ENCODE measurements at places on chromosomes 1 and 21. TPM values are rescaled to one million over a fixed set of nuclear protein-coding genes. Genes with fewer than 3 reads are reported as not detected.

The TIE1 gene
- 3.3 TPM for total RNA-seq

The FMO5 gene
- 0.83 TPM for total RNA-seq

The GABPB2 gene
- 11.9 TPM for total RNA-seq

The SPOCD1 gene
- 42.2 TPM for total RNA-seq

The OR2G6 gene
- not detected for total RNA-seq

The JAM2 gene
- total RNA-seq, result 0.83 TPM

The TIPRL gene
- 41.1 TPM for total RNA-seq

The PLPPR5 gene
- total RNA-seq, result under 0.01 TPM

The TEKT2 gene
- total RNA-seq, result not detected

The CRYAA gene
- not detected for total RNA-seq

The CERS2 gene
- total RNA-seq, result 99.2 TPM

The FMO1 gene
- not detected for total RNA-seq

The TSPAN2 gene
- total RNA-seq, result 0.83 TPM

GRCh38 chr21:34865400-34866241, 183.5 kb downstream of the RUNX1 start:
- peaks cover 80% of the 10 kb centered on the region for H3K36me3 ChIP-seq
- no peak overlapping the region for H3K4me3 ChIP-seq
- H3K27ac ChIP-seq, result peak overlapping the region; percentile 8
- no peaks in the 10 kb centered on the region for H3K27me3 ChIP-seq
- peaks cover 23% of the 10 kb centered on the region for H3K4me1 ChIP-seq
- peak; percentile 68 for DNase-seq

- no peak overlapping the region for H3K4me3 ChIP-seq
- no peak overlapping the region for H3K27ac ChIP-seq
- DNase-seq, result no peak
Measured at GRCh38 chr21:43669828-43670605, 10.7 kb downstream of the RRP1B start.

GRCh38 chr1:216793303-216793702, 70.1 kb upstream of the ESRRG start:
- no peaks in the 10 kb centered on the region for H3K27me3 ChIP-seq
- no peaks in the 10 kb centered on the region for H3K4me1 ChIP-seq
- no peaks in the 10 kb centered on the region for H3K36me3 ChIP-seq
- no peak overlapping the region for H3K27ac ChIP-seq
- no peak overlapping the region for H3K4me3 ChIP-seq

DNA sequence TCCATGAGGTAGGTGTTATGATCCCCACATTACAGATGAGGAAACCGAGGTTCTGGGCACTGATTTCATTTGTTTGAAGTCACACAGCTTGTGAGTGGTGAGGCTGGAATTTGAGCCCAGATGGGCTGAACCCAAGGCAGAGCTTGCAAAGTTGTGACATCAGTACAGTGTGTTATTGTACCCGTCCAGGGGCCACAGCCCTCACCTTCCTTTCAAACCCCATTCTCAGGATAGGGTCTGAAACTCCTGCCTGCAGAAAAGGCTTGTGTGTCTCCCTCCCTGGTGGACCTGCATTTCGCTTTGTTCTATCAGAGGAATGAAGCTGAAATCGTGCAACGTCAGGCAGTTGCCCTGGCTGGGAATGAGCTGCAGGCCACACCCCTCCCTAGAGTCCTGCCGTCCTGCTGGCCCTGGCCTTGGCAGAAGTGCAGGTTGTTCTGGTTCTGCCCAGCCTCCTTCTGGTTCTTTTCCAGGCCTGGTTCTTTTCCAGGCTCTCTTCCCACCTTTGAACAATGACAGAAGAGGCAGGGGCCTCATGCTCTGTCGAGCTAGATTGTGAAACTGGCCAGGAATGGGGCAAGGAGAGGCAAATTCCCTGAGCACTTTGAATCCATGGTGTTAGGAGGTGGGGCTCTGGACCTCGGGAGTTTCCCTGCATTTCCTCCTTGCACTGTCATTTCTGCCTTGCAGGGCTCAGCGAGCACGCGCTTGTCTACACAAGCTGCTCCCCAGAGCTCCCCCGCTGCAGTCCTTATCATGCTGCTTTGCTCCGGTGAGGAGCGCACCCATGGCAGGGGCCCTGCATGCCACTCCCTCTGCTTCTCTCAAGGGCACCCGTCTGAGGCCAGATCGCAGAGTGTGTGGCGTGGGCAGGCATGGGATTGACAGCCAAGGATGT, 8.2 kb upstream of the MYOM3 start:
- H3K4me3 ChIP-seq, result no peak overlapping the region
- H3K27ac ChIP-seq, result no peak overlapping the region
- no peaks in the 10 kb centered on the region for H3K36me3 ChIP-seq
- DNase-seq, result peak; percentile 17
- H3K4me1 ChIP-seq, result peaks cover 2% of the 10 kb centered on the region

- H3K27me3 ChIP-seq, result no peaks in the 10 kb centered on the region
- no peaks in the 10 kb centered on the region for H3K36me3 ChIP-seq
- DNase-seq, result peak; percentile 27
- H3K4me3 ChIP-seq, result peak overlapping the region; percentile 93
- peaks cover 16% of the 10 kb centered on the region for H3K4me1 ChIP-seq
- peak overlapping the region; percentile 66 for H3K27ac ChIP-seq
Measured at GRCh38 chr1:225426395-225427234, 1.2 kb downstream of the LBR start.

- no peaks in the 10 kb centered on the region for H3K36me3 ChIP-seq
- H3K27ac ChIP-seq, result no peak overlapping the region
- no peak for DNase-seq
- no peak overlapping the region for H3K4me3 ChIP-seq
Measured at GRCh38 chr1:234624724-234625117, 14.7 kb upstream of the IRF2BP2 start.

DNA sequence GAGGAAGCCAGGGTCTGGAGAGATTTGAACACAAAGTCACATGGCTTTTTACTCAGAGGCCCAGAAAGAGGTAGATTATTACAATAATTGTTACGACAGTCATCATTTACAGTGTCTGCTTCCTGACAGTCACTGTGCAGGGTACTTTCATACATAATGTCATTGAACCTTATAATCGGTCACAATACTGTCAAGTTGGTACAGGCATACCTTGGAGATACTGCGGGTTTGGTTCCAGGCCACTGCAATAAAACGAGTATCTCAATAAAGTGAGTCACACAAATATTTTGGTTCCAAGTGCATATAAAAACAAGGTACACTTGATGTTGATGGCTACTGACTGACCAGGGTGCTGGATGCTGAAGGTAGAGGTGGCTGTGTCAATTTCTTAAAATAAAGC, 112.6 kb downstream of the NOS1AP start:
- peaks cover 3% of the 10 kb centered on the region for H3K27me3 ChIP-seq
- no peak overlapping the region for H3K4me3 ChIP-seq
- DNase-seq, result no peak

DNA sequence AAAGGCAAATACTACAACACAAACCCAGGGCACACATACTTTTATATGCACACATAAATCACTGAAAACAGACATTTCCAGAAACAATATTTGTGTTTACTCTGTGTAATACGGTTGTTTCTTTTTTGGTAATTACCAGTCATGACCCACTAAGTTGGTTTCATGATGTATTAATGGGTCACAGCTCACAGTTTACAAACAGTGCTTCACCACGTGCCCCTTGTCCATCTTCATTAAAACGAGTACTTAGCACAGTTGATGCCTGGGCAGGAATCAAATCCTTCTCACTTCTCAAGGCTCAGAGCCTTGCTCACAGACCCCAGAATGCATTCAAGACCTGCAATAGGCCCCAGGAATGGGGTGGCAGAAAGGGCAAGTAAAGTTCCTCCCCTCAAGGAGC, 13.8 kb downstream of the SSBP3 start:
- no peak overlapping the region for H3K4me3 ChIP-seq
- no peaks in the 10 kb centered on the region for H3K27me3 ChIP-seq

GRCh38 chr1:204520834-204521709, 4.9 kb downstream of the MDM4 start:
- no peak overlapping the region for H3K4me3 ChIP-seq
- H3K4me1 ChIP-seq, result no peaks in the 10 kb centered on the region
- peak; percentile 90 for DNase-seq
- H3K27ac ChIP-seq, result no peak overlapping the region

- H3K27me3 ChIP-seq, result no peaks in the 10 kb centered on the region
- no peaks in the 10 kb centered on the region for H3K36me3 ChIP-seq
- H3K4me3 ChIP-seq, result no peak overlapping the region
- no peak for DNase-seq
- H3K4me1 ChIP-seq, result no peaks in the 10 kb centered on the region
Measured at GRCh38 chr1:169019419-169020058, 87.0 kb upstream of the ATP1B1 start.

DNA sequence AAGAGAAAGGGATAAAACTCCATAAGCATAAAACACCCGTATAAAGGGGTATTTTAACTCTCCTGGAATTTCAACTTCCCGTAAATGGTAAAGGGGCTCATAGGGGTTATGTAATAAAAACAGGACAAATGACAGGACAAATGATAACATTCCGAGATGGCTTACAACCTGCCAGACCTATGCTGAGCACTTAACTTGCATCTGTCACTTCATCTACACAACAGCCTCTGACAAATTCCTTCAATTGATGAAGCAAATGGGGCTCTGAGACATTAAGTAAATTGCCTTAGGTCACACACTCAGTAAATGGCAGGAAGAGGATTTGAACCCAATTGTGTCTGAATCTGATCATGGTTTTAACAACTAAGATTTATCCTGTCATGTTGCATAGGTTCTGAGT, 327.6 kb upstream of the SNX7 start:
- no peaks in the 10 kb centered on the region for H3K27me3 ChIP-seq
- H3K4me1 ChIP-seq, result 0 out of 2 replicates have a peak, but pooled peaks cover 2% of the 10 kb centered on the region
- no peak overlapping the region for H3K4me3 ChIP-seq
- no peak for DNase-seq

DNA sequence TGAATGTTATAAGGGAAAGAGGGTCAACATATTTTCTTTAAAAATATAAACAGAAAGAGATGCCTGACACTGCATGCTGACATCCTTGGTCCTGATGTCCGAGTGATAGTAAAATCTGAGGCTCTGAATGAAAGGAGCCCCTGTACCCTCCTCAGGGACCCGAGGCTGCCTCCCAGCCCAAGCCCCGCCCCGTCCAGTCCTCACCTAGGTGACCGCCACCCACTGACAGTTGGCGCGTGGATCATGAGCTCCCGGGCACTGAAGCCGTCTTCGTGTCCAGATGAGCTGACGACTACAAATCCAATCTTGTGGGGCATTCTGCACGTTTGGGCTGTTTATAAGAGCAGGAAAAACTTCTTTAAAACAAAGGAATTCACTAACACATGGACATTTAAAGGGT, 4.9 kb downstream of the CEP104 start:
- peaks cover 2% of the 10 kb centered on the region for H3K4me1 ChIP-seq
- H3K4me3 ChIP-seq, result no peak overlapping the region
- no peaks in the 10 kb centered on the region for H3K27me3 ChIP-seq
- no peak for DNase-seq

DNA sequence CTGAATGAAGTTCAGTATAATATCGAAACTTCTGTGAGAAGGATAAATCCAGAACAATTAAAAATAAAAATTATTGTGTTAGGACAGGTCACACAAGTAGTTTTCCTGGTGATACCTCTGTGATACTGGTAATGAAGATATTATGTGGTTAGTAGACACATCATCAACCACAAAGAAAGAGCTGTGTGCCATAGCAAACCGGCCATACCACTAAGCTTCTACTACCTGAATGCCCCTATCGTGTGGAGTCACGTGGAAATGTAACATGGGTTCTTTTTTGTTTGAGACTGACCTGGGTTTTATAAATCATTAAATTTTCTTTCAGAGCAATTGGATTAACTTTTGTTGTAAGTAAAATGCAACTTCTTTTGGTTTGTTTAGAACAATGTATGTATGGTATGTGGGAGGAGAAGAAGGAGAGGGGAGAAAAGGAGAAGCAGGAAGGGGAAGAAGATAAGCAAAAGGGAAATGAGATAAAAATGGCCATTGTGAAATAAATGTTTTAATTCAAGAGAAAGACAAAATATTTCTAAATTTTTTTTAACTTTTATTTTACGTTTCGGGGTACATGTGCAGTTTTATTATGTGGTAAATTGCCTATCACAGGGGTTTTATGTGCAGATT, 58.2 kb upstream of the LRRC8B start:
- H3K4me1 ChIP-seq, result no peaks in the 10 kb centered on the region
- no peak overlapping the region for H3K27ac ChIP-seq

DNA sequence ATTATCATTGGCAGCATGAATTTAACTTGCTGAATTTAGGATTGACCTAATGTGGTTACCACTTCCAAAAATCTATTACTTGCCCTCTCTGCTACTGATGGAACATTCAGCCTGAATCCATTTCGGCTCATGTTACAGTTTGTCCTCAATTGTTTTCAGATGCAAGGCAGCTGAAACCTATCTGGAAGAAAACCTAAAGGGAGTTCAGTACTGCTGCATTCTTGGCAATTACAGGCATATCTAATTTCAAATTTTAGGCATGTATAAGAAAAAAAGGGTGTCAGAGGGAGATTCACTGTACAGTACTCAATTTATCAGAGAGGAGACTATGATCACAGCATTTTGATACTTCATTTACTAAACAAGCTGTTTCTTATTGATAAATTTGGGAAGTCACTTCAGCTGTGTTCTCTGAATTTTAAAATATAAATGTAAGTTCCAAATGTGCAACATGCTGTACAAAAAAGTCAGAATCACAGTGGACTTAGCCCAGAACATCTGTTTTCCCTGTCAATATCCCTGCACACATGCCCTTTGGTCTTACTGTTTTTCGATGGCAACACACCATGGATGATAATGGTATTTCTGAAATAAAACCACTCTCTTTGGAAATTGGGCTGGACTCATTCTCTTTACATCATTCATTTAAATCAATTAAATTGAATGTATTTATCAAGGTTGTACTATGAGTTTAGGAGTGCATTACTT, 651.6 kb upstream of the ADGRL4 start:
- H3K4me3 ChIP-seq, result no peak overlapping the region
- no peaks in the 10 kb centered on the region for H3K36me3 ChIP-seq
- no peaks in the 10 kb centered on the region for H3K4me1 ChIP-seq
- DNase-seq, result peak; percentile 5
- H3K27me3 ChIP-seq, result no peaks in the 10 kb centered on the region
- H3K27ac ChIP-seq, result no peak overlapping the region

DNA sequence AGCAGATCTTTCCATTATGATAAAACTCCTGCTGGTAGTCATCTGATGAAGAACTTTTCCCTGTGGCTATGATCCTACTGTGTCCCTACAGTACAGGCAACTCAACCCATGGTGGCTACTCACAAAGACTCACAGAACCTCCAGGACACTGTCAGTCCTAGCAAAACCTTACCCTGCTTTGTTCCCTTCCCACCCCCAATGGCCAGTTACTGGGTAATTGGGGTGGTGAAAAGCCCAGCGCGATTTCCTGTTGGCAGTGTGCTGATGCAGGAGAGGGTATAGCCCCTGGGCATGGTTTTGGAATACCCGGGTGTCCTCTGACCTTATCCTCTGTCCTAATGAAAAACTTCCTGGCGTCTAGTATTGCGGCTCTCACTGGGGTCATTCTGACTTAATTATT, 533 bp upstream of the RGL1 start:
- no peak for DNase-seq
- no peak overlapping the region for H3K27ac ChIP-seq
- H3K36me3 ChIP-seq, result no peaks in the 10 kb centered on the region
- H3K27me3 ChIP-seq, result no peaks in the 10 kb centered on the region
- peaks cover 7% of the 10 kb centered on the region for H3K4me1 ChIP-seq

GRCh38 chr1:185292237-185292636, 24.8 kb downstream of the IVNS1ABP start:
- H3K36me3 ChIP-seq, result peaks cover 1% of the 10 kb centered on the region
- H3K4me1 ChIP-seq, result no peaks in the 10 kb centered on the region
- no peaks in the 10 kb centered on the region for H3K27me3 ChIP-seq
